Foreskin keratinocyte (primary cell): ENCODE measurements at places on chromosomes 1 and 21. TPM values are rescaled to one million over a fixed set of nuclear protein-coding genes. Genes with fewer than 3 reads are reported as not detected.

Gene LEMD1
- 1.8 and 2.8 TPM in 2 replicates for total RNA-seq

DNA sequence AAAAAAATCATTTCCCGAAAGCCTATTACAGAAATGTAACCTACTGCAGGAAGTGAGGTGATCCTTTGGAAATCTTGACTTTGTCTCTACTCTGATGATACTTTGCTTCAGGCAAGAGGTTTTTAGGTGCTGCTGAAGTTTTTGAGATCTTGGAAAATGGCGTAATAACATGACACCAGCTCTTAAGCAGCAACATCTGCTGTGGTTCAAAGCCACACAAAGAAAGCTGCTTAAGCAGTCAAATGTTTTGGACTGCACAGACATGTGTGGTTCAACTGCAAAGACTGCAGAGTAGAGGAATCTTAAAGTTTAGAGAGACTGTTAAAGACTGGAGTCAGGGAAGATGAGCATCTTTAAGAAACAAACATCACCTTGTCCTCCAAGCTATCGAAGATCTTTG lies 139.0 kb downstream of the RASAL2 start:
- peak; percentile 58 for DNase-seq

Gene ELAPOR1
- total RNA-seq, result 0.18 and 0.75 TPM in 2 replicates

GRCh38 chr21:37700641-37701202 lies 215.5 kb downstream of the KCNJ6 start:
- peak; percentile 29 for DNase-seq

Gene PTPRC
- total RNA-seq, result not detected in 2 replicates

- no peak for DNase-seq
Measured at GRCh38 chr1:55536545-55536865, 321.3 kb upstream of the USP24 start.

Gene F5
- total RNA-seq, result not detected in 2 replicates
